ENCODE measurements at places on chromosomes 16 and 17. TPM values are rescaled to one million over a fixed set of nuclear protein-coding genes. Genes with fewer than 3 reads are reported as not detected.

Gene CFAP52
- total RNA-seq: 2.5 TPM

Gene B4GALNT2
- total RNA-seq: not detected

Gene RBFOX1
- total RNA-seq: 6.6 TPM

Gene HLF
- total RNA-seq: 14.7 TPM

Gene RMI2
- 0.74 TPM for total RNA-seq

Gene CBLN1
- not detected for total RNA-seq

Gene KRT12
- total RNA-seq: not detected

Gene RAB26
- total RNA-seq: 1.5 TPM

Gene MYH3
- 4.9 TPM for total RNA-seq

Gene ANKRD40
- total RNA-seq: 21.6 TPM

Gene CD300E
- 0.98 TPM for total RNA-seq

Gene MT4
- 25.8 TPM for total RNA-seq

Gene TNFRSF17
- not detected for total RNA-seq

Gene RRAD
- 49.1 TPM for total RNA-seq

Gene TP53TG3
- not detected for total RNA-seq

Gene ABCC11
- not detected for total RNA-seq

Gene CRHR1
- 4.2 TPM for total RNA-seq

Gene RNF151
- not detected for total RNA-seq

Gene MRC2
- 89.4 TPM for total RNA-seq

Gene MYH11
- total RNA-seq: 822 TPM

Gene CLEC10A
- total RNA-seq: 3.7 TPM

Gene SOX8
- total RNA-seq: 0.74 TPM

Gene RHBDL3
- total RNA-seq: 1.7 TPM

Gene PITPNM3
- 8.6 TPM for total RNA-seq

Gene CMTM2
- not detected for total RNA-seq

Gene PLXDC1
- total RNA-seq: 6.6 TPM

Gene CETP
- not detected for total RNA-seq

Gene HIGD1B
- not detected for total RNA-seq

Gene CLUH
- 52.3 TPM for total RNA-seq

Gene TRIM16
- total RNA-seq: 66.3 TPM

Gene TTYH2
- 3.4 TPM for total RNA-seq

Gene DUXB
- total RNA-seq: not detected

Gene CSH2
- not detected for total RNA-seq

Gene SDR42E2
- total RNA-seq: not detected

Gene GIT1
- 39.8 TPM for total RNA-seq

Gene PTX4
- not detected for total RNA-seq

Gene PROCA1
- total RNA-seq: 1.5 TPM

Gene MAP2K6
- 10.3 TPM for total RNA-seq

Gene PIRT
- total RNA-seq: 6.4 TPM

Gene CYGB
- total RNA-seq: 30.0 TPM

Gene AIPL1
- total RNA-seq: not detected

Gene ACE
- 9.6 TPM for total RNA-seq

Gene KRT27
- not detected for total RNA-seq

Gene LUC7L3
- 108 TPM for total RNA-seq

Gene FOXC2
- 2.7 TPM for total RNA-seq

Gene ZP2
- not detected for total RNA-seq

Gene CSF3
- total RNA-seq: 25.3 TPM

Gene TBC1D3L
- 23.8 TPM for total RNA-seq

Gene ARMC7
- 12.8 TPM for total RNA-seq
